ENCODE measurements at places on chromosomes 12 and 14.

DNA sequence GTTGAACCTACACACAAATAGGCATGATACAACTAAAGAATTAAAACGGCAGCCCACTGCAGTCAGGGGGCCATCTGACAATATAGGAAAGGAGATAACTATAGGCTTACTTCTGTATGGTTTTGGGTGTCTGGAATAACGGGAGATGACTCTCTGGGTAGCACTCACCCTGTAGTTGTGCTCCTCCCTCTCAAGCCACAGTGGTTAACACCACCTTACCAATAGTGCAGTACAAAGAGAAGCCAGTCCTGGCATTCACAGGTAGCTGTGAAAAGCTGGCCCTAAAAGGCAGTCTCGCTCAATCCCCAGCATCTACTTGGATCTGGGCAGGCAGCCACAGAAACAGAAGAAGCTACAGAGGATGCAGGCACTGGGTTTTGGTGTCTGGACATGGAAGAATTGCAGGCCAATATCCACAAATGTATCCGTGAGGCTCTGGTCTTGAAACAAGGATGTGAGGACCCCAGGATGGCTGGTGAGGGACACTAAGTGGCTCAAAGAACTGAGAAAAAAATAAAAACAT is 93.0 kb downstream of the DPF3 start:
- no peak for DNase-seq

DNA sequence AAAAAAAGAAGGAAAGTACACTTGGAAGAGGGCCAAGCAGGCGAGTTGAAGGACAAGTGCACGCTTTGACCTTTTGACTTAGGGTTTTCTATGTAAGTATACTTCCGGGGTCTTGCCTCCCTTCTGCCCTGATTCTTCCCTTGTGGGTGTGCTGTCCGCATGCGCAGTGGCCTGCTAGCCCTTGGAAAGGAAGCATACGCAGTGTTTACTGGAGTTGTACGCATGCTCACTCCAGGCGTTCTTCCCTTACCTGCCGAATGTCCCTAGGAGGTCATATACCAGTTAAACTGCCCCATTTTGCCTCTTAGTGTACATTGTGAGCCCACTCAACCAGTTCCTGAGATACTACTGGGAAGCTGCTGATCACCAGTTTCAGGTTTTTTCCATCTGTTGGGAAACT is 15.7 kb upstream of the DDHD1 start:
- no peak for DNase-seq

DNA sequence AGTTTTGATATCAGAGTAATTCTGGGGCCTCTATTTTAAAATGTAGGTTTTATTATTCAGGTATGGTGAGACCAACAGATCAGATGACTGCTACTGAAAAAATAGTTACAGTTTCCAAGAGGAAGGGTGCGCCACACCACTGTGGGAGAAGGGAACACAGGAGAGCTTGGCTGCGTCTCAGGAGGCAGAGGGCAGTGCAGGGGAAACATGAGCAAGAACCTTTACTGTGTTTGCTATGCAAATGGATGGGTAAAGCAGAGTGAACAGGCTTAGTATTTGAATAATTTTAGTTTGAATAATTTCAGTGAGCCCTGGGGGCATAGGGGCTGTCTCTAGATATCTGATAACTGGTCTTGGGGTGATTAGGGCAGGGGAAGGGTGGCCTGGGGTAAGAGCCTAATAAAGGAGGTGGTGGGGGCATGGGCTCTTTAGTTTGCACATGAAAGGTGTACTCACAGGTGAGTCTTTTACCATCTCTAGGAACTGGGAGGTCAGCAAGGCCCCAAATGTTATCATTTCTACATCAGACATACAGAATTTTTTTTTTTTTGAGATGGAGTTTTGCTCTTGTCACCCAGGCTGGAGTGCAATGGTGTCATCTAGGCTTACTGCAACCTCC is 196.8 kb upstream of the NEDD1 start:
- no peak for DNase-seq

GRCh38 chr12:124762384-124762783 is 101.3 kb downstream of the SCARB1 start:
- no peak for DNase-seq

DNA sequence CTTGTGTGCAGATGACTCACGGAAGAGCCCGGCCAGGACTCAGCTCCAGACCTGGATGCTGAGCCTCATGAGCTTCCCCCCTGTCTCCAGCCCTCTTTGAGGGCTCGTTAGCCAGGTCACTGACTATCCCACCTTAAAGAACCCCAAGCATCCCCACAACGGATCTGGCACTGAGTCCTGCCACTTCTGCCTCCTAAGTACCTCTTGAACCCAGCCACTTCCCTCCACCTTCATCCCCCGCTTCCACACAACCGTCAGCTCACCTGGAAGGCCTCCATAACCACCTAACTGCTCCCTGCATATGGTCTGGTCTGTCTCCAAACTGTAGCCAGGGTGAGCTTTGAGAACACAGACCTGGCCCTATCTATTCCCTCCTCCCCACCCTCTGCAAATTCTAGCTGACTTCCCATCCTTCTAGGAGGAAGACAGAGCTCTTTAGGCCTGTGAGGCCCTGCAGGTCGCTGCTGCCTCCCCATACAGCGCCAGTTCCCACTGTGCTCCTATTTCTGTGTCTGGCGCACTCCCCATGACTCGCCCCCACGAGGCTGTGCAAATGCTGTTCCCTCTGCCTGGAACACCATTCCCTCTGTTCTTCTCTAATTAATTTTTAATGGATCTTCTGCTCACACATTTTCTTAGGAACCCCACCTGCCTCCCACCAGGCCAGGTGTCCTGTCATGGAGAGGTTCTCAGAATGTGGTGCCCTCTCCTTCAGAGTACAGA is 2.9 kb upstream of the HSP90AA1 start:
- DNase-seq, result no peak

DNA sequence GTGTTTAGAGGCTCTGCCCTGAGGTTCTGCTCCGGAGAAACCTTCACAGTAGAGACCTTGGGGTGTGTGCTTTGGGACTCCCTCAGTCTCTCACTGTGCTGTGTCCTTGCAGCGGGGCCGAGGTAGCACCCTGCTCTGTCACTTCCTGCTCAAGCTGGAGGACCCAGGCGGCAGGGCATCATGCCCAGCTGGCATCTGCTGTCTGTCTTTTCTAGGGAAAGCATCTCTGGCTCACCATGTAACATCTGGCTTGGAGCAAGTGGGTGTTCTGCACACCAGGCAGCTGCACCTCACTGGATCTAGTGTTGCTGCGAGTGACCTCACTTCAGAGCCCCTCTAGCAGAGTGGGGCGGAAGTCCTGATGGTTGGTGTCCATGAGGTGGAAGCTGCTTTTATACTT is 124.5 kb downstream of the ESRRB start:
- no peak for DNase-seq

DNA sequence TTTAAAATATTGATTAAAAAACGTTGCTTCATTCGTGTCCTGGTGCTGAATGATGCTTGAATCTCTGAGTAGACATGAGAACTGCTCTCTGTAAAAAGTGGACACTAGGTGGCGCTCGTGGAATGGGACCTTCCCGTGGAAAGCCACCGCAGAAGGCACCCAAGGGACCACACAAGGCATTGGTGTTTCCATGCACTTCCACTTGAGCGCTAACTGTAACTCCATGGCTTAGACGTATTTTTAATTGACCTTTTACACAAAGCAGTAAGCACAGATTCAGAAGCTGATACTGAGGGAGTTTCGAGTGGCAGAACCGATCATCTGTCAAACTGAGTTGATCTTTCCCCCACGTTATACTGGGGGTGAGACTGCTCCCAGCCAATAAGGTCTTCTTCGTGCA is 135.3 kb downstream of the PRKCH start:
- DNase-seq, result peak; percentile 66

GRCh38 chr12:119341020-119341419 is 6.5 kb downstream of the CCDC60 start:
- DNase-seq, result no peak

DNA sequence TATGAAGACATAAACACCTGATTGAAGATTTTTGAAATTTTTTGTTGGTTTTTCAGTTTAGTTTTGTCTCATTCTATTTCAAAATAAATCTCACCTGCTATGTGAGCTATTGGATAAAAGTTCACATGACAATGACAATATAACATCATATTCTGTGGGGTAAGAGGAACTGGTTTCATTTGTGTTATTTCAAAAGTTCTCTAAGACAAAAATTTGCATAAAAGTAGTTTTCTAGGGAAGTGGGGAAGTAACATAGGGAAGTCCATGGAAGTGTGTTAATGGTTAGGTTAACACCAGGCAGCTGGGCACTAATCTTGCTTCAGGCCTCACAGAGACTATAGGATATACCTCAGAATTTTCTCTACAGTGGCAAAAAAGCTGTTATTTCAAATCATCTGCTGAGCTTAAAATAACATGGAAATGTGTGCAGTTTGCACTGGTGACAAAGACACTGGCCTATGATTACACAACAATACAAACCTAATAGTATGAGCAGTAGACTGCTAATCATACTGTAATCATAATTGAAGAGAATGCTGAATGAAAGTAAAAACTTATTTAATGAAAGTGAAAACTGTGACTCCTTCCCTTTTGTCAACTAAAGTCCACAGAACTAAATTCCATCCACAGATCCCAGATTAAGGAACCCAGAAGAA is 710.6 kb upstream of the TMEM132C start:
- DNase-seq, result no peak

DNA sequence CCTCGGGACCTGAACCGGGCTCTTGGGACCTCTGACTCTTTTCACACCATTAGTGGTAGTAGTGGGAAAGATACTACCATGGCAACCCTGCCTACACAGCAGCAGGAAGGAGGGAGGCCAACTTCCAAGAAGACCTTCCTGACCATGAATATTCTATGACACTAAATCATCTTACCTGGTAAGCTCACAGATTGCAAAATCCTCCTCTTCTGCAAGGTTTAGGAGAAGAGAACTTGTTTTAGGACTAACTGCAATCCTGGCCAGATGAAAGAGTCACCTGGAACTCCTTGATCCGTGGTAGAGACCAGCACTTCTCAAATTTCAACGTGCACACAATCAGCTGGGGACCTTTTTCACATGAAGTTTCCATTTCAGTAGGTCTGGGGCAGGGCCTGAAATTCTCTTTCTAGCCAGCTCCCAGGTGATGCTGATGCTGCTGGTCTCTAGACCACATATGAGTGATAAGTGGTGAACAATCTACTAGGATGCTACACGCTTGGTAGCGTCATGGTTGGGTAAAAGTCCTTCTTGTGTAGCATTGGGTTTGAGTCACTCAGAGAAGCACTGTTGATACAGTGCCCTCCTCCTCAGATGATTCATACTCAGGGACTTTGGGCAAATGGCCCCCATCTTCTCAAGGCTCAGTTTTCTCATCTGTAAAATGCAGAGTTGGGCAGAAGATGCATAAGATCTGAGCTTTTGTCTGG is 35.6 kb upstream of the FICD start:
- no peak for DNase-seq

- no peak for DNase-seq
These were observed 42.0 kb upstream of the ELK3 start for GRCh38 chr12:96152164-96152563.

DNA sequence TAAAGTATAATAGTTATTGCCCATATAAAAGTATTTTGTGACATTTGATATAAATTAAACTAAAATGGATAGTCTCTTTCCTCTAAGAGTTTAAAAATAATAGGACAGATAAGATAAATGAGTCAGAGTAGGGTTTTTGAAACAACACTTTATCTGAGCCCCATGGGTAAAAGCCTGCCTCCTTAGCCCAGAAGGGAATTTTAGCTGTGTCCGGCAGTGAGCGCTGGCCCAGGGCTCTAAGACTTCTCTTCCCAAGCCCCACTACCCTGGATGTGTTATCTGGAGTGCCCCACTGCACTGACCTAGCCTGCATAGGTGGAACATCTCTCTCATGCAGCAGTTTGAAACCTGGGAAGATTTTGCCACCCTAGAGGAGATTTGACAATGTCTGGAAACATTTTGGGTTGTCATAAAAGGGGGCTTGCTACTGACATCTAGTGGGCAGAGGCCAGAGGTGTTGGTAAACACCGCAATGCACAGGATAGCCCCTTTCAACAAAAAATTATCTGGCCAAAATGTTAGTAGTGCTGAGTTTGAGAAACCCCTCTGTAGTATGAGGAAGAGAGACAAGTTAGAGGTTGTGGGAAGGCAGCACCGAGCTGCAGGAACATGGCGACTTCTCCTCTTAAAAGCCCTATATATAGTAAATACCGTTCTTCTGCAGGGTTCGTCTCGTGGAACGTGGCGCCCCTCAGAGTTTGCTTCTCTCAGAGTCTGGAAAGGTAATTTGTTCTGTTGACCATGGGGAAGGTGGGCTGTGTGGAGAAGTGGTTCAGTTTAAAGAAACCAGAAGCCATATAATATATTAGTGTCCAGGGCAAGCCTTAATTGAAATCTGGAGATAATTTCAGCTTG is 29.3 kb upstream of the ATF1 start:
- peak; percentile 2 for DNase-seq

DNA sequence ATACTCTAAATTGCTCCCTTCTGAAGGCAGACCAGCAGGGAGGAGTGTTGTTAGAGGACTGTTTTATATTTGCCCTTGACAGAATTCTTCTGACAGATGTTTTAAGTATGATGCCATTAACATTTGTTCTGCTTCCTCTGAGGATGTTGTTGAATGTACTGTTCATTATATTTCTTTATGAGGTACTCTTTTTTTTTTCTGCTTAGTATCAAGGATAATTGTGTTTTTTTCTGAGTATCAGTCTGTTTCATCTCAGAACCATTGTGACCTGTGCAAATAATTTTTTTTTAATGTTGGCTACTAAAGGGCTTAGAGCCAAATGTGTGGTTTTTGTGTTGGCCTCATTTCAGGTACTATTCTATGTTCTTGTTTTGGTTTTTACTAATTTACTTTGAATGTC is 10.6 kb downstream of the METAP2 start:
- no peak for DNase-seq

DNA sequence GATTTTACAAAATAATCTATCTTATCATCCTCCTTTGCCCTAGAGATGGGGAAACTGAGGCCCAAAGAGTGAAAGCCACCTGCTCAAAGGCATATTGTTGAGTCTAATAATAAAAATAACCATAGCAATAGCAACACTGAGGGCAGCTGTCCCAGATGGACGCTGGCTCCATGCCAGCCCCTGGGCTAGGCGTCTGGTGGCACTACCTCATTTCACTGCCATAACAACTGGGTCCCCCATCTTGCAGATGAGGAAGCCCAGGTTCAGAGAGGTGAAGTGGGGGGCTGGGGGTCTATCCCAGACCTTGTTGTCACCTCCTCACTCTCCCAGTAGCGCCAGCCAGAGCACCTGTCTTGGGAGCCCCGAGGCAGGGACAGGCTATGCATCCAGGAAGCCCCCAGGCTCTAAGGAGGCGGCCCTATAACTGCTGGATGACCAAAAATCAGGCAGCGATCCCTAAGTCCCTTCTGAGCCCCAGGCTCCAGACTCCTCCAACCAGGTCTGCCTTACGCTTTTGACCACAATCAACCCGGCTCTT is 12.8 kb downstream of the BDKRB2 start:
- no peak for DNase-seq

- DNase-seq, result no peak
These were observed 83.5 kb upstream of the COCH start for GRCh38 chr14:30790827-30791226.

GRCh38 chr14:57389646-57390036 is 745 bp upstream of the NAA30 start:
- no peak for DNase-seq

DNA sequence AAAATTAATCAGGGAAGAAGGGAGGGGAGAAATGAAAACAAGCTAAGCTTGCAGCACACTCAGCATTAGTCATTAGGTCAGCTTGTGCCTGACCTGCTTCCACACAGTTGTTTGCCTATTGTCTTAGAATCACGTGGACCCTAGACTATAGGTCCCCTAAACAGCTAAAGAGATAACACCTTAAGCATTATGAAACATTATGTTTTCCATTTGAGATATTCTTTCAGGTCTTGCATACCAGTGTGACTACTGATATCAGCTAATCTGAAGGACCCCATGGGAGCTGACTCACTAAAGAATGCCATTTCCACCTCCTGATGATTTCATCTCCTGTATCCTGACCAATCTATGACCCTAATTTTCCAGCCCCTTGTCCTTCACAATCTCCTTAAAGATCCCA is 154.1 kb upstream of the FUT8 start:
- DNase-seq, result no peak

Measured in stimulated activated CD4-positive, alpha-beta T cell treated with anti-CD3 and anti-CD28 coated beads, Interleukin-1b, Interleukin-23, amount 100 ng/mL, for 4 hours (primary cell).